ENCODE measurements at places on chromosomes 13 and 19.

GRCh38 chr13:83125791-83126190, 756.5 kb downstream of the SLITRK1 start:
- DNase-seq: no peak

GRCh38 chr13:49371943-49372613, 71.8 kb downstream of the CAB39L start:
- DNase-seq: peak; percentile 7

- DNase-seq: no peak
Observed at GRCh38 chr13:45482571-45483173, 17.9 kb downstream of the COG3 start.

- no peak for DNase-seq
Observed at GRCh38 chr13:114033541-114034315, 59.9 kb upstream of the C13orf46 start.

DNA sequence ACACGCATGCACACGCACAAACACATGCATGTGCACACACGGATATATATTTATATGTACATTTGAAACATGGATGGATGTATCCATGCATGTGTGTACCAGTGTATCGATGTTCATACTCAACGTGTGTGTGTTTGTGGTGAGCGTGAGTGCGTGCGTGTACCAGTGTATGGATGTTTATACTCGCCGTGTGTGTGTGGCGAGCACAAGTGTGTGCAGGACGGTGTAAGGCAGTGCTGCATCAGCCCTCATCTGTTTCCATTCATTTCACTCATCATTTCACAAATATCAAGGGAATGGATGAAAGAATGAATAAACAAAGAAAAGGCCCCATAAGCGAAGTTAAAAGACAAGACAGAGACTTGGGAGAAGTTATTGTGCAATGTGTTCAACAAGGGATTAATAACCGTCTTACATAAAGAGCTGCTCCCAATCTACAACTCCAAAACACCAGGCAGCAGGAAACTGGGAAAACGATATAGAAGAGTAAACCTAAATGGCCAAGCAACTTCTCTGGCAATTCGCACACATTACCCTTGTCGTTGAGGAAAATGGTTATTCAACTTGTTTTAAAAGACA, 21.7 kb upstream of the MIER2 start:
- no peak for DNase-seq
